Stimulated activated CD4-positive, alpha-beta T cell treated with anti-CD3 and anti-CD28 coated beads, Interleukin-1b, Interleukin-23, amount 100 ng/mL, for 1 hour (primary cell): ENCODE measurements at places on chromosomes 3 and 15.

DNA sequence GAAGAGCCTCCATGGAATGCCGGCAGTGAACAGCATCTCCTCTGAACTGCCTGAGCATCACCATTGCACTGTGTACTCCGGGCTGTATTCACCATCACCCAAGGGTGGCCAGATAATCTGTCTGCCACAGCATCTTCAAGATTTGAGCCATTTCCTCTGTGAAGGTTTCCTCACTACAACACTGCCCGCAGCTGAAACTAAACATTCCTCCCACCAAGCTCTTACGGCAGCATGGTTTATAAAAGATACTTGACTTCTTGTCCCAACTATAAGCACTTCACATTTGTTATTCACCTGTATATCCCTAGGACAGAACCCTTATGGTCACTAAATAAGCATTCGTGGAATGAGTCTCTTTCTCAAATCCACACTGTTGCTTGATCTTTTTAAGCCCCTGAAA lies 125.9 kb downstream of the SST start:
- DNase-seq, result no peak

DNA sequence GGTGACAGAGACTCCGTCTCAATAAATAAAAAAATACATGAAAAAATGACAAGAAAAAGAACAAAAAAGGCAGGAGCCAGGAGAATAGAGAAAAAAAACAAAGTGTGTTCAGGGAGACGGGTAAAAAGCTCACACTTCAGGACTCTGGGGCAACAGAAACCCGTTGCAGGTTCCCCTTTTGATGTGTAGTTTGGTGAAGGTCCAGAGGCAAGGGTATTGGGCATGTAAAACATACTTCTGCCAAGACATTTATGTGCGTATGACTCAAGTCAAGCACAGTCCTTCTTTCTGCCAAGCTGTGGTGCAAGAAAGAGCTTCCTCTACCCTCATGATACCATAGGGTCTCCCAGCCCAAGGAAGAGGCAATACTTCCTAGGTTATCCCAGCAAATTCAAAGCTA lies 33.4 kb upstream of the STRIT1 start:
- DNase-seq, result no peak

DNA sequence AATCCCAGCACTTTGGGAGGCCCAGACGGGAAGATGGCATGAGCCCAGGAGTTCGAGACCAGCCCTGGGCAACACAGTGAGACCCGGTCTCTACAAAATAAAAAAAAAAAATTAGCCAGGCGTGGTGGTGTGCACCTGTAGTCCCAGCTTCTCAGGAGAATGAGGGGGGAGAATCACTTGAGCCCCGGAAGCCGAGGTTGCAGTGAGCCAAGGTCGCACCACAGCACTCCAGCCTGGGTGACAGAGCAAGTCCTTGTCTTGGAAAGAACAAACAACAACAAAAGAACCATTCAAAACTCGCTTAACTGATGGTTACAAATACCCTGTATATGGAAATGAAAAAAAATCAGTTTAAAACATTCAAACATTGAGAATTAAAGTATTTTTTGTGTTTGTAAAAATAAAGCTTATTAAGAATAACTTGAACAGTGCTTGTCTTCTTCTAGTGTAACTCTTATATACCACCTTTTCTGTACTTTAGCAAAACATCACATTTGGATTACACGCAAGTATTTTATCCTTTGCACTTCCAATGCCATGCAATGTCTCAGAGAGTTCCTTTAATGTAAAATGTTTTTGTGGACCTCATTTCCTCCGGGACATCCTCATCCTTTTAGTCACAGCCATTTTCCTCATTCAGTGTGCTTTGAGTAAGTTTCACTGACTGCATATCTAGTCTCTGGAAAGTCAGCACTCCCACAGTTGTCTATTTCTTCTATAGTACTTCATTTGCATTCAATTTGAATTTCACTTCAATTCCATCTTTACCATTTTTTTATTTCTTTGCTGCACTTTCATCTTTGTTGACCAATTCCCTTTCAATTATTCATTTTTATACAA lies 113.0 kb upstream of the GOLGA8J start:
- DNase-seq, result no peak

- no peak for DNase-seq
Observed at GRCh38 chr15:85579957-85580694, 199.7 kb downstream of the AKAP13 start.

DNA sequence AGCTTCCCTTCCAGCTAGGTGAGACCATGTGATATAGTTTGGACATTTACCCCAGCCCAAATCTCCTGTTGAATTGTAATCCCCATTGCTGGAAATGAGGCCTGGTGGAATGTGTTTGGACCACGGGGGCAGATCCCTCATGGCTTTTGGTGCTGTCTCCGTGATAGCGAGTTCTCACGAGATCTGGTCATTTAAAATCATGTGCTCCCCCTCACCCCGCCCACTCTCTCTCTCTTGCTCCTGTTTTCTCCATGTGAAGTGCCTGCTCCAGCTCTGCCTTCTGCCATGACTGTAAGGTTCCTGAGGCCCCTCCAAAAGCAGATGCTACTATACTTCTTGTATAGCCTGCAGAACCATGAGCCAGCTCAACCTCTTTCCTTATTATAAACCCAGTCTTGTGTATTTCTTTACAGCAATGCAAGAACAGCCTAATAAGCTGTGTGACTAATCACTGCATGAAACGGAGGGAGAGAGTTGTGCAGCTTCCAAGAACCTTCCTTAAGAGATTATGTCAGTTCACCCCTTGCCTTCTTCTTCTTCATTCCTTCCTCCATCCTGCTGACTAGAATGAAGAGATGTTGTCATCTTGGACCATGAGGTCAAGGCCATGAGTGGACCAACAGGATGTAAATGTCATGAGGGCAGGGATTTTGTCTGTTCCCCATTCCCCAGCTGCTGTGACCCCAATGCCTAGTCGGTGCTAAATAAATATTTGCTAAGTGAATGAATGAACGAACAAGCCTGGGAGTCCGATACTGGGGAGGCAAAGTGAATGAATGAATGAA lies 91.0 kb downstream of the CPN2 start:
- no peak for DNase-seq

DNA sequence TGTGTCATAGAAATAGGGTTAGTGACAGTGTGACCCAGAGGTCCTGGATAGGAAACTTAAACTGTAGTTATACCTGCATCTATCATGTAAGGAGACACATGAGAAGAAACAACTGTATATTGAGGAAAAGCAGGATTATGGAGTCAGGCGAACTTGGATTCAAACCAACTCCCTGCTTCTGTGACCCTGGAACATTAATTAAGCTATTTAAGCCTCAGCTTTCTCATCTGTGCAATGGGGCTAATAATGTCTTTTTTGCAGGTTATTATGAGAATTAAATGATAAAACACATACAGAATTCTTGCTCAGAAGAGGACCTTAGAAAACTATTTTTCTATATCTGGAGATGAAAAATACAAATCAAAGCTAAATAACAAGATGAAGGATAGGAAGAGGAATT lies 481.8 kb downstream of the MECOM start:
- no peak for DNase-seq

- peak; percentile 2 for DNase-seq
Observed at GRCh38 chr3:17023006-17023664, 138.4 kb downstream of the PLCL2 start.

GRCh38 chr3:120440001-120440703 lies 10.6 kb downstream of the FSTL1 start:
- no peak for DNase-seq

GRCh38 chr3:194337965-194338753 lies 13.0 kb downstream of the CPN2 start:
- no peak for DNase-seq

DNA sequence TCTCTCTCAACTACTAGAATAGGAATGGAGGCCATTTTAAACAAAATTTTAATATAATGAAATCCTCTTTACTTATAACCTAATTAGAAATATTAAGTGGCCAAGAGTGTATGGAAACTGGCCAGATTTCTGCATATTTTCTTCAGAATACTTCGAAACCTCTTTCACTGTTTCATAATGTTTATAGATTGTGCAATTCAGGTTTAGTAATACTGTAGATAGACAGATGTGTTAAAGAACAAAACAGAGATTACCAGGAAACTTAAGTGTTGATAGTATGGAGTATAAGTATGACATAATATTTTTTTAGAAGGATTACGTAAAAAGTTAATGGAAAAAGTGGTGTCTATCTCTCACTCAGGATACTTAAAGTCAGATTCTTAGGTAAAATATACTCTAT lies 4.7 kb downstream of the ABHD5 start:
- DNase-seq, result no peak

GRCh38 chr15:93982226-93982727 lies 249.1 kb upstream of the MCTP2 start:
- DNase-seq, result no peak

DNA sequence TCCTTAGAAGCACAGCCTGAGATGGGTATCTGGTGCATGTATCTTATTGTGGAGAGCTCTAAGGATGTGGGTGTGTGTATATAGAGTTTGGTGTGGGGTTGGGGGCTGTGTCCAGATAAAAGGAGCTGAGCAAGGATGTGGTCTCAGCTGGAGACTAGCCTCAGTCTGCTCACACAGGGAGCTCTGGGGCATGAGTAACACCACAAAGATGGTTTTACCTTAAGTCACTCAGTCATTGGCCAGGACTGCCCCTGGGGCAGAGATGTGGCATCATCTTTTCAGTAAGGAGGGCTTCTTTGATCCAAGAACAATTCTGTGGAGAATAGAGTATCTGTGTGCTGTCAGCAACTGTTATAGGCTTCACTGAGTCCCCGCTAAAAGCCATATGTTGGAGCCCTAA lies 163.4 kb upstream of the NUDT16 start:
- DNase-seq, result no peak

- DNase-seq, result no peak
Observed at GRCh38 chr3:121793078-121793477, 41.8 kb downstream of the IQCB1 start.

DNA sequence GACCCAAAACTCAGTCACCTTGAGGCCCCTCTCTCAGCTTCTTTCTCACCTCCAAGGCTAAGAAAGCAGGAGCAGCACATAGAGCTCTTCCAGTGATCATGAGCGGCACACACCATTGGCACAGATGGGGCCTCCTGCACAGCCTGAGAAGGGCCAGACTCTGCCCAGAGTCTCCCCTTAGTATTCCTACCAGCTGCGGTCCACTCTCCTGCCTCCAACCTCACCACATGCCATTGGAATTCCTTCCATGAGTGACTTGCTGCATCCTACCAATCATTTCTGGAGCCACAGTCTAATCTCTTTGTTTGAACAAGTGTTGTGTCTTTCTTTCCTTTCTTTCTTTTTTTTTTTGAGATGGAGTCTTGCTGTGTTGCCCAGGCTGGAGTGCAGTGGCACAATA lies 39.3 kb downstream of the CDCP1 start:
- DNase-seq, result no peak

GRCh38 chr3:127170814-127171213 lies 22.1 kb upstream of the PRR23E start:
- DNase-seq, result no peak

- no peak for DNase-seq
Observed at GRCh38 chr15:52558196-52558595, 10.6 kb downstream of the ARPP19 start.

- DNase-seq, result no peak
Observed at GRCh38 chr3:189898559-189899153, 222.0 kb downstream of the P3H2 start.

DNA sequence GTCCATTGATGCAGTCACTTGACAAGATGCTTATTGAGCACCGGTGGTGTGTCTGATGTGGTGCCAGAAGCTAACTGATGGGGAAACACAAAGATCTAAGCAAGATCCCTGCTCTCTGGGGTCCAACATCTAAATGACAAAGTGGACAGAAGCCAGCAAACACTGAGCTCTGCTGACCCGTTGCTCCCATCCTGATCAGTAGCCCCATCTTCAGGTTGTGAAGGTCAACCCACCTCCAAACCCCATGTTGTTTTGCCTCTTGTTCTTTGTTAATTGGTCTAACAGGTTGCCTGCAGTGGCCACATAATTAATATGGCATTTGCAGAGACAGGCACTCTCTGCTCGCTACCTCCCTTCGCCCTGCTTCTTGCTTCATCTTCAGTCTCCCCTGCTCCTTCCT lies 21.5 kb upstream of the GLCE start:
- no peak for DNase-seq

DNA sequence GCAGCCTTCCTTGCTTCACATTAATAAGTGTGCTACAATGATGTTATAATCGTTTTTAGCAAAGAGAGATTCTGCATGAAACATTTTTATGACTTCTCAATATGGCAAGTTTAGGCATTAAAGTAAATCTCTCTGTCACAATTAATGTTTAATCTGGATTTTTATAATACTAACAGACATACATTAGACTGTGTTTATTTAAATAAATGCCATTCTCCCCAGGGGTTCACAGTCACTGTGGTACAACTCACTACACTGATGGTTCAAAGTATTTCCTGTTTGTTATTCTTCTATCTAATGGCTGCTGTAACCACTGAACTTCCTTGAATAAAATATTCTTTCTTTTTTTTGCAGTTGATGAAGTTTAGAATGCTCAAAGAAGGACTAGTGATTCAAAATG lies 59.0 kb downstream of the SLC12A1 start:
- no peak for DNase-seq

- DNase-seq, result no peak
Observed at GRCh38 chr15:60589728-60590127, 110.8 kb upstream of the ICE2 start.

DNA sequence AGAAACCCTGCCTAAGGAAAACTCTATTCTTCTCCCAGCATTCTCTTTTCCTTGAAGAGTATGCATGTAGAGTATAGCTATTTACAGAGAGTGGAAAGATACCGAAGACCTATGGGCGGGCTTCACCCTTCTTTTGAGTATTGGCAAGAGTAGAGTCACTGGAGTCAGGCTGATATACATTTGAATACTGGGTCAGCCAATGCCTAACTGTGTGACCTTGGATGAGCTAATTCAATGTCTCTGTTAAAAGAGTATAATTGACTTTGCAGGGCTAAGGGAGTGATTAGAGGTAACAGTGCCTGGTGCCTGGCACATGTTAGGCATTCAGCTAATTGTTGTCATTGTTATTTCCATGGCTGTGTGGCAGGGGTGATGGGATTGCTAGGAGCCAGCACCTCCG lies 75.6 kb downstream of the TUSC7 start:
- no peak for DNase-seq

- no peak for DNase-seq
Observed at GRCh38 chr3:47347217-47347801, 33.5 kb upstream of the PTPN23 start.

DNA sequence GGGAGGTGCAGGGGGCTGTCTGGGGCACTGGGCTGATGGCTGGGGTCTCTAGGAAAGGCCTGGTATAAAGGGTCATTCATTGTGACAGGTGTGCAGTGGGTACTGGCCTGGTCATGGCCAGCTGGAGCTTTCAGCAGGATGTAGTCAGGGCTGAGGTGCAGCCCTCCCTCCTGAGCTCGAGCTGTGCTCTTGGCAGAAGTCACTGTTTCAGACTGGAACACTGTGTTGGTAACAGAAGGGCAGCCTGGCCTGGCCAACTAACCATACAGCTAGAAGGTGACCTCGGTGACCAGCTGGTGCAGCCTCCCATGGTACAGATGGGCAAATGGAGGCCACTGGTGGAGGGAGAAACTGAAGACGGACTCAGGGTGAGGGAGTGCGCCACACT lies 34.4 kb upstream of the LCTL start:
- no peak for DNase-seq

GRCh38 chr3:177401375-177401774 lies 204.1 kb upstream of the TBL1XR1 start:
- no peak for DNase-seq
